ENCODE measurements at places on chromosomes 3 and 15. TPM values are rescaled to one million over a fixed set of nuclear protein-coding genes. Genes with fewer than 3 reads are reported as not detected.
A peak's percentile ranks its signal among the peaks of the same experiment; 100 is the strongest.

DNA sequence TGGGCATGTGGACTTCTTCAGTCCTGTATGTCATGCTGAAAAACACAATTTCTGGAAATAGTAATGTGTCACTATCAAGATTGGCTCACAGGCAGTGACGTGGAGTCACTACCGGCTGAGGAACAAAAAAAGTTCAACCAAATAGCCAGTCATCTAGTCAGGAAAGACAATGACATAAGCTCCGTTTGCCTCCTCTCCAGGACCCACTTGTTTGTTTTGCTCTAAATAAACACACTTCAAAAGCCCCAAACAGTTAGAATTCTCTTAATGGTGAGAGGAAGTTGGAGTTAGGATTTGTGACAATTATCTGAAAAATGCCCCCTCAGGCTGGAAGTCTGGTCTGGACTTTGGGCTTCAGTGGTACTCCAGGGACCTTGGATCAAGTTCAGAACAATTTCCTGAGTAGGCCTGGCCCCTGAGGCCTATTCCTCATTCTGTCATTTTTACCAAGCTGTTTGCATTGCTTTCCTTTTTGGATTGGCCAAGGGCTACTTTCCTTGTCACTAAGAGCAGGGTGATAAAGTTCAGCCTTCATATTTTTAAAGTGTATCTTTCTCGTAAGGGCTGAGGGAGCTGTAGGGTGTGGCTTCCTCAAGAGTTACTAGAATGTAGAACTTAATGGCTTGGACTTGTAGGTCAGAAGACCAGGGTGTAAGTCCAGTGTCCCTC is 98.9 kb downstream of the EOMES start:
- DNase-seq: no peak

Gene ATP13A5
- total RNA-seq: 0.17 TPM

GRCh38 chr3:35335703-35336102 is 303.6 kb upstream of the ARPP21 start:
- DNase-seq: peak; percentile 4

GRCh38 chr3:52890735-52891134 is 6.6 kb downstream of the STIMATE start:
- DNase-seq: no peak

Gene VIPR1
- total RNA-seq: 4.7 TPM

Gene AGBL1
- not detected for total RNA-seq

GRCh38 chr15:81001152-81002008 is 657 bp downstream of the TLNRD1 start:
- peak; percentile 67 for DNase-seq

Gene PIF1
- 3.9 TPM for total RNA-seq

- DNase-seq: no peak
These were observed 199.4 kb downstream of the KCNH8 start for GRCh38 chr3:19347671-19348070.

- no peak for DNase-seq
These were observed 55.7 kb downstream of the PXYLP1 start for GRCh38 chr3:141287326-141287725.

Gene CLSTN2
- 0.16 TPM for total RNA-seq

DNA sequence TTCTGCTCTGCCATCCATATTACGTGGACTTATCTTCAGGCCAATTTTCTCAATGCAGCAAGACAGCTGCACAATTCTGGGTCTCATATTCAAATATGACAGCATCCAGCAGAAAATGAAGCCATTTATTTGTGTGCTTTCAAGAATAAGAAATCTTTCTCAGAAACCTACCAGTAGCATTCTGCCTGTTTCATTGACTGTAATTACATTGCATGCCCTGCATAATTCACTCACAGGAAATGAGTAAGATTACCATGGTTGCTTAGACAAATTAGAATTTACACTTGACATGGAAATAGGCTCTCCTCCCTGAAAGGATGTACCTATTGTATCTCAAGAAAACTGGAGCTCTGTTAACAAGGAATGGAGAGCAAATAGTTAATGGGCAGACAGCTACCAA is 346.6 kb upstream of the DCBLD2 start:
- DNase-seq: peak; percentile 17

- DNase-seq: no peak
These were observed 202.7 kb upstream of the KBTBD8 start for GRCh38 chr3:66795365-66795764.

- DNase-seq: no peak
These were observed 52.0 kb upstream of the LRIG1 start for GRCh38 chr3:66552846-66553245.

Gene RAB11A
- total RNA-seq: 220 TPM

All from mammary epithelial cell (primary cell).